ENCODE measurements at places on chromosomes 13 and 19.

DNA sequence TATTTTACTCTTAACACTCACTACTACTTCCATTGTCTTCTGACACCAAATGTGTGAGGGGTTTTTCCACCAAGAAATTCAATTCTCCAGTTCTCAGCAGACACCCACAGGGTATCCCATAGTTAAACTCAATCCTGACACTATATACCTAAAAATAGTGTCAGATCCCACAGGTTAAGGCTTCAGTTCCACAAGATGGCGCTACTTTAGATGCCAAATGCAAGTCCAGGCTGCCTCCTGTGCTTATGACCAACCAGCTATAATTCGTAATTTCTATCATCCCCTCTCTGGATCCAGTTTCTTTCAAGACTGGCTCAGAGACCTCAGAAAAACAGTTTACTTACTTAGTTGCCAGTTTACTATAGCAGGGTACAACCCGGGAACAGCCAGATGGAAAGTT lies 1146.2 kb upstream of the SPRY2 start:
- DNase-seq = no peak

DNA sequence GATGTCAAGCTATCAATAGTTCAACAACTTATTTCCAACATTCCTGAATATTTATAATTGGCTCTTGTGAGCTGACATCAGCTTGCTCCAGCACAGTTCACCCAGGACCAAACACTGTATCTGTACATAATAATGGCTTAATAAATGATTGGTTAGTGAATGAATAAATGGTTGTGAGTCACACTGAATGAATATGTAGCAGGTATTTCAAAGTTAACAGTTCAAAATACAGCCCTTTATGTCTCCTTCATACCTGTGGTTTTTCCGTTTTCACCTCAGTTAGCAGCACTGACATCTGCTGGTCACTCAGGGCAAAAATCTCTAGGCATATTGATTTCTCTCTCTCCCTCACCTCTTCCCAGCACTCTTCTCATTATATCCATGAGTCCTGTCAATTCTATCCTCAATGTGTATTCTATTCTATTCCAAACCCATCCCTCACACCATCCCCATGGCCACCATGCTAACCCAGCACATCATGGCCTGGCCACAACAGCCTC lies 76.3 kb downstream of the PEG3 start:
- no peak for DNase-seq

DNA sequence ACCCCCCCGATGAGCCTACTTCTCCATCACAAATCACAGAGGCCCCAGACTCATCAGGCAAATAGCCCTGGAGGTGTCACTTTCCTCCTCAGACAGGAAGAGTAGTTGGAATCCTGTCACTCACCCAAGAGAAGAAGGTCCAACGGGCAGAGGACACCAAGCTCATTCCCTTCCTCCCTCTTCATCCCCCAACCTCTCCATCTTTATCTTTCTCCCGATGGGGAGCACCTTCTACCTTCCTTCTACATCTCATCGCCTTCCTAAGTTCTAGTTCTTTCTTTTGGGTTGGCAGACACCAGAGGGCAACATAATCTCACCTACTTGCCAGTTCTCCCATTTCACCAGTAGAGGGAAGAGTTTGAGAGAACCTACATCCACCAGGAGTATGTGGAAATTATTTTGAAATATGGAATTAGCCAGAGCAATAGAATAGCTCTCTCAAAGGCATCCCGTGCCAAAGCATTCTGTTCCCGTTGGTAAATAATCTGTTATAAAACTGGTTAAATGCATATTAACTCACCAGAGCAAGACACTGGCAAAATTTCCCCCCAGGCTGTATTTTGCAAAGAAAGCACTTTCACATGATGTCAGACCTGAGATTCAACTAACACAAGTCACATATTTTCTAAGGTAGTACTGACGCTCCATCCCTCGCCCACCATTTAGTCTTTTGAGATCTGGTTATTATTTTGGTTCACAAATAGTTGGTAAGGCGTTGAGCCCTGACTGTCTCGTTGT lies 55.0 kb downstream of the ZIC5 start:
- no peak for DNase-seq

GRCh38 chr19:23528376-23528775 lies 133.1 kb upstream of the ZNF91 start:
- DNase-seq = no peak

- DNase-seq = no peak
These were observed 190.1 kb downstream of the FOXO1 start for GRCh38 chr13:40476175-40476958.

DNA sequence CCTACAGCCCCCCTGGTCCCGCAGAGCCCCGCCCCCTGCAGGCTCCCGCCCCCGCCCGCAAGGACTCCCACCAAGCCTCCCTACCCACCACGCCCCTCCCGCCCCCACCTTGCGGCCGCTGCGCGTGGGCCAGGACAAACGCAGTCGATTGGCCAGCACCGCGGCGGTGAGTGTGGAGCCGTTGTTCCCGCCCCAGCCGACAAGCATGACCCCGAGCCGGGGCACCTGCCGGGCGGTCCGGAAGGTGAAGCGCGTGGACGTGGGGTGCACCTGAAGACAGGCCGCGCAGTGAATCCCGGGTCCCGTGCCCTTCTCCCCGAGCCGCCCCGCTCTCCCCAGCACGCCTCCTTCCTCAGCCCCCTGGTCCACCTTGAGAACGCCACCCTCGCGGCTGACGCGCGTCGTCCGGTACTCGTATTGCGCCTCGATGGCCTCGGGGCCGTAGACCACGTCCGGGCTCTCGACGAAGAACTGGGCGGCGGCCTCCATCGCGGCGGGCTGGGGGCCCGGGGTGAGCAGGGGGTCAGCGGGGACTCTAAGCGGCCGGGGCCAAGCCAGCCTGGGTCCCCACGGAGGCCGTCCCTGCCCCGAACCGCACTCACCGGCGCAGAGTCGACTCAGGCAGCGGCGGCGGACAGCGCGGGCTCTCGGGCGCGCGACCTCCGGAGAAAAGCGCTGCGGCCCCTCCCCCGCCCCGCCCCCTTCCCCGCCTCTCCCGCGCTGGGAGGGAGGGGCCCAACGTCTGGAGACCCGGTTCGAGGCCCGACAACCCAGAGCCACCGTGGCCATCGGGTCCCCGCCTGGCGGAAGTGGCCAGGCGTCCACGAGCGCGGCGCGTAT lies at the start of gene ISYNA1:
ISYNA1 (minus strand) TSS at position 643 of the 840 bp plus-strand sequence; CDS start at position 489, 154 bp downstream.
- no peak for DNase-seq

DNA sequence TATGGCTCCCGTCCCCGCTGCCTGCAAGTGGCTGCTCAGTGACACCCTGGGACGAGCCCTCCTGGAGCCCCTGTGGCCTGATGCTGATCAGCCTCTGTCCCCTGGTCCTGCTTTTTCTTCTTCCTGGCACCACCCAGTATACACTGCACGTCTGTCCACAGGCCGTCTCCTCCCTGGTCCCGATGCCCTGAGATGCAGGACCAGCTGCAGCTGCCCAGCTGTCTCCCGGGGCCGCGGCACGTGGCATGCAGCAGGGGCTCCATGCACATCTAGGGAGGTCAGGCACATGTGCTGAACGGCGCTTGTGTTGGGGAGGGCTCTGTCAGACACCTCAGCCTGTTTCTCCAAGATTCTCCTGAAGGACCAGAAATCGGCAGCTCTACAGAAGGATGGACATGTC lies 30.2 kb downstream of the ZFR2 start:
- no peak for DNase-seq

GRCh38 chr19:43624933-43625332 lies 5.5 kb upstream of the ZNF428 start:
- DNase-seq = no peak

DNA sequence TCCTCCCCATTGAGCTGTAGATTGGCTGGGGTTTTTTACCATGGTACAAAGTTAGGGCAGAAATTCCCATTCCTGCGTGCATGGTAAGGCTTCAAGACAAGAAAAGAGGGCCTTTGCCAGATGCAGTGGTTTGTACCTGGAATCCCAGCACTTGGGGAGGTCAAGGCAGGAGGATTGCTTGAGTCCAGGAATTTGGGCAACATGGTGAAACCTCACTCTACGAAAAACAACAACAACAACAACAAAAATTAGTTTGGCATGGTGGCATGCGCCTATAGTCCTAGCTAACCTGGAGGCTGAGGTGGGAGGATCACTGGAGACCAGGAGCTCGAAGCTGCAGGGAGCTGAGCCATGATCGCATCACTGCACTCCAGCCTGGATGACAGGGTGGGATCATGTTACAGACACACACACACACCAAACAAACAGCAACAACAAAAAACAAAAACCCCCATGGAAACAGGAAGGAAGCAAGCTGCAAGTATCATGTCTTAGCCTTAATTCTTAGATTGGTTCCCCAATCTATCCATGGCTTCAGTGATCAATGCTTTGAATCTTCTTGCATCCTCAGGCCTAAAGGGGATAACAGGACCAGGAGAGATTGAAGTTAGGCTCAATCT lies 5.5 kb upstream of the WTIP start:
- no peak for DNase-seq

DNA sequence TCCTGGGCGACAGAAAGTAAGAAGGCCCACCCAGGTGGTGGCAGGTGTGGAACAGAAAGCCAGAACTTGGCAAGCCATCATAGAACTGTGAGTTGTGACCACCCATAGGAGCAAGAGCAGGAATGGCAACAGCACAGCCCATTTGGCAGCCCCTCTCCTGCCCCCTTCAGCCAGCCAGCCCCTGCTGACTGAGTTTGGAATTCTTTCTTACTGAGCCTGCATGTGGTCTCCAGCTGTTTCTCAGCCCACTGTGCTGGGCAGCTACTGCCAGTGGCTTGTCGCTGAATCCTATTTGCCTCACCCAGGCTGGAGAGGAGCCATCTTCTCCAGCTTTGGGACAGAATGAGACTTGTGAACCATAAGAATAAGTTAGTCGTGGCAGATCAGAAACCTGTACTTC lies 28.3 kb downstream of the CNMD start:
- DNase-seq = no peak

DNA sequence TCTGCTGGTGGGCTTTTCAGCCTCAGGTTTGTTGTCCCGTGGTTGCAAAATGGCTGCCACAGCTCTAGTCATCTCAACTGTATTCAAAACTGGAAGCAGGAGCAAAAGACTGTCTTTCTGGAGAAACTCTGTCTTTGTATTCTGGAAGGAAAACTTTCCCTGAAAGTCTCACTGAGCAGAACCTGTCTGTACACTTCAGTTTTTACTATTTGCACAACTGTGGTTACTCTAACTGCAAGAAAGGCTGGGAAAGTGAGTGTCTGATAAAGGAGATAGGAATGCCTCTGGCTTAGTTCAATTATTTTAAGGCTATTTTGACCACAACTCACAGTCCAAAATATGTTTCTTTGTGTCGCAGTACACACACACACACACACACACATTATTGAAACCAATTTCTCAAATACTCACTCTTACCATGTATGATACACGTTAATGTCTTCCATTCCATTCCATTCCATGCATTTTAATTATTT lies 49.7 kb upstream of the EHD2 start:
- no peak for DNase-seq

DNA sequence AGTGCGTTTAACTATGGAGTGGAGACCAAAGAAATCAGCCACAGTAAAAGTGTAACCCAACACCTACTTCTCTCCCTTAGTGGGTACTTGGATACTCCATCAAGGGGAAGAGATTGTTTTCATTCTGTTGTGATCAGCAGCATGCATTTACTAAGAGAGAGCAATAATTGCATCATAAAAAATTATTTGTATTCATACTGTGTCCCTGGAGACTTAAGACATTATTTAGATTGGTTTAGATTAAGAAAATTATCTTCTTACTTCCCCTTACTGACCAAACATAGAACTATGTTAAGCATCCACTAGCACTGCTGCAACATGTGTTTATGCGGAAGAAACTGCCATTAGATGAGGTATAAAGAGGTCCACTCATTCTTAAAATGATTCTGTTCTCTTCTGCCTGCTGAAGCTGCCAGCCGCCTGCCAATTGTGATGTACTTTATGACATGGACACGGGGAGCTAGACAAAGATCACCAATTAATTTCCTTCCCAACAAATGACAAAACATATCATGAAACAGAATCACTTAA lies 738.5 kb downstream of the DIAPH3 start:
- no peak for DNase-seq

DNA sequence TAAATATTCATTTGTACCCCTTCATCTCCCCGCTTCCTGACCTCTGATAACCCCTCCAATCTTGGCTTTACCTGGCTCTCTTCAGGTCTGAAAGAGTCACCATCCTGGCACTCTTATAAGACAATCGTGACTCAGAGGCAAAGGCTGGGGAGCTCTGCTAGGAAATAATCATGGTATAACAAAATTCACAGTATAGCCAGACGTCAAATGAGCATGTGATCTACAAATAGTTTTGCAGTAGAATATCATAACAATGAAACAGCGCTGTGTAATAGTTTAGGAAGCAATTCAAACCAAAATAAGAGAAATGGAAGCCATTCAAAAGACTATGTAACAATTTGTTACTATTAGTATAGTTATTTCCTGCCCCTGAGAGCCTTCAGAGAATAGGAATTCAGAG lies 34.2 kb downstream of the RXFP2 start:
- no peak for DNase-seq

DNA sequence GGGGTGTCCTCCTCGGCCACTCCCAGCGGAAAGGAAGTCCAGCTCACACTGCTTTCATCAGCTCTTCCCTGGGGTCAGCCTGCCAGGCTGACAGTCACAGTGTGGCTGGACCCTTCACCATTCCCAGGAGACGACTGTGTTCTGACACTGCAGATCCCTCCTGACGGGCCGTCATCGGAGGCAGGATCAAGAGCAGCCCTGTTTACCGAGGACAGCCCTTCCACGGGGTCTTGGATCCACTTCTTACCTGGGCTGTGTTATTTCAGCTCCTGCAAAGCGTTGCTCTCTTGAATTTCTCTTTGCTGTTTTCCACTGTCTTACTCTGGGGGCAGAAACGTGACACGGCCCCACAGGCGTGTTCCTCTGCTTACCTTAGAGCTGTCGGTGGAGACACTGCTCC lies 149.9 kb upstream of the SOX1 start:
- DNase-seq = no peak

GRCh38 chr13:112907871-112908331 lies 61.1 kb upstream of the MCF2L start:
- no peak for DNase-seq

- no peak for DNase-seq
These were observed 8.1 kb upstream of the IGFL3 start for GRCh38 chr19:46132508-46133100.

- no peak for DNase-seq
These were observed 13.9 kb downstream of the SAMD4B start for GRCh38 chr19:39356073-39356472.

DNA sequence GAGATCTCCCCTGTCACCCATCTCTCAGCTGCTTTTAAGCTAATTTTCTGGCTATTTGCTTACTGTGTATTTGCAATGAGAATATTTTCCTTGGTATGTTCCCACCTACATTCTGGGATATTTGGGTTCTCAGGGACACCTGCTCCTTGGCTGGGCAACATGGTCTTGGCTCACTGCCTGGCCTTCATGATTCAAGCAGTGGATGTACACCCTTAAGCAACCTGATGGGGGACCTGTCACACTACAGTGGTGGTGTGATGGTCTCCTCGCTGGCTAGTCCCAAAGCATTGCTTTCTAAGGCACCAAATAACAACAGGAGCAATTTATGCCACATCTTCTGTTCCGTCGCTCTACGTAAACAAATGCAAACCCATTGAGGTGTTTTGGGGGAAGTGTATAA lies 35.3 kb upstream of the RFC3 start:
- no peak for DNase-seq

DNA sequence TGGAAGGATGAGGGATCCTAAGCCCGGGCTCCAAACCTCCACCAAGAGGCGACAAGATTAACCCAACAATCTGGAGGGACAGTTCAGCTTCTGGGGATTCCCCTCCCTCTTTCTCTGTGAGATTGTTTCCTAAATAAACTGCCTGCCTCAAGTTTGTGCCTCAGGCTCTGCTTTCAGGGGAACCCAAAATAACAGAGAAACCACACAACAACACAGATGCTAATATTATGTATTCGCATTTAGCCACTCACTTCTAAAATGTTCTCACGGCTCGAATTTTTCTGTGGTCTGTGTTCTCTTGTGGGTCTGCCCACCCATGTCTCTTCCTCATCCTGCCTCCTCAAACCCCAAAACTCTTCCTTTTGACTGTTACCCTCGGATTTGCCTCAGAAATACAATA lies 1381.1 kb upstream of the SLC10A2 start:
- no peak for DNase-seq

Measured in hypothalamus (tissue), 51 donors.